Stimulated activated CD8-positive, alpha-beta memory T cell treated with anti-CD3 and anti-CD28 coated beads, Interleukin-7, amount 100 ng/mL, for 1 hour (primary cell): ENCODE measurements at places on chromosomes 5 and 9.

DNA sequence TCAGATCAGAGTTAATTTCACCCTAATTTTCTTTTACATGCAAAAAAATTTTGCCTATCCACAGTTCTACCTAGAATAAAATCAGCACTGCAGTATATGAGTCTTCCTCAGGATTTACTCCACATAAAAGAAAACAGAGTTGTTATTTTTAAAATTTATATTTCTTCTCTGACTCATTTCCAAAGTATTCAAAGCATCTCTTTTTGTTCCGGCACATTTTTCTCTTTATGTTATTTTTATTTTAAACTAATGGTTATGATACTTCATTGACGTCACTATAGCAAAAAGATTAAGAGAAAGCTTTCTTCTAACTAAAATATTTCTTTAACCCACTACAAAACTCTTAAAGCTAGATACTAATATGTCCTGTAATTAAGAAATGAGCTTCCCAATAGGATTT lies 590.4 kb downstream of the PRELID2 start:
- DNase-seq = no peak

DNA sequence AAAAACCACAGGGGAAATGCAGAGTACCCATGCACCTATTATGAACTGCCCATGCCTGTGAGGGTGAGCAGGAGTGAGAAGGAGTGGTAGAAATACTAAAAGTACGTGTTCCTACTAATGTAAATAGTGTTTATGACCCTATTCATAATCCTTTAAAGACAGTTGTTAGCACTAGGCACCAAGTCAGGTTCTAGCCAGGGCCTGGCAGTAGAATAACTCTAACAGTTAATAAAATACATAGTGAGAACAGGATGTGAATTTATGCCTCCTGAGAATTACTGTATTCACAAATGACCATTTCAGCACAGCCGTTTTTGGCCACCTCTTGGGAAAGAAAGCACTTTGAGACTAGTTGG lies 103.2 kb upstream of the TARS1 start:
- no peak for DNase-seq

- no peak for DNase-seq
Observed at GRCh38 chr5:129125819-129126218, 31.3 kb downstream of the ISOC1 start.

DNA sequence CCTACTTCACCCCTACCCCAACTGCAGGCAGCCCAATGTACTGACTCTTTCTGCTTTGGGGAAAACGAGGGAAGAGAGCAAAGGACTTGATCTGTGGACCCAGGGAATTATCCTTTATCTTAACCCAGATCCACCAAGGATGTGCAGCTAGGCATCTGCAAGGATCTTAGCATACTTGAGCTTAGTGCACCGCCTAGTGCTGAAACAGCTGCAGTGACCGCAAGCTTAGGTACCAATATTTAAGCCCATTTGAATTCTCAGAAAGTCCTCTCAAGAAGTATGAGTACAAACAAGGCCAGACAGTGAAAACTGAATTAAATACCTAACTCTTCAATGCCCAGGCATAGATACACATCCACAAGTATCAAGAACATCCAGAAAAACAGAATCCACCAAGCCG lies 576.7 kb upstream of the ADAMTS16 start:
- DNase-seq = no peak

GRCh38 chr5:95908799-95909198 lies 52.9 kb downstream of the ELL2 start:
- no peak for DNase-seq

- no peak for DNase-seq
Observed at GRCh38 chr9:4287886-4288588, 11.8 kb downstream of the GLIS3 start.

- no peak for DNase-seq
Observed at GRCh38 chr5:73673161-73673591, 47.2 kb downstream of the ARHGEF28 start.

DNA sequence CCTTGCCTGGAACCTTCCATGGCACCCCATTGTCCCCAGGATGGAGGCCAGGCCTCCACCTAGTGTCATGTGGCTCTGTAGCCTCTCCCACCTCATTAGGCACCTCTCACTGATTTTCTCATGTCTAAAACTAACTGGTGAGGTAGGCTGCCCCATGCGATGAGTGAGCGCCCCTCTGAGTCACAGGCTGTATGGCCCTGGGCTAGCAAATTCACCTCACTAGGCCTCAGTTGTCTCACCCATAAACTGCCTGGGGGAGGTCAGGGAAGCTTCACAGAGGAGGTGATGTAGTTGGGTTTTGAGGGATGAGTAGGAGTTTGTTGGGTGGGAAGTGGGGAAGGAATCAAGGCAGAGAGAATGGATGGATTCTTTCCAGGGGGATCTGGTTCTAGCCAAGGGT lies 8.8 kb downstream of the RXRA start:
- no peak for DNase-seq

DNA sequence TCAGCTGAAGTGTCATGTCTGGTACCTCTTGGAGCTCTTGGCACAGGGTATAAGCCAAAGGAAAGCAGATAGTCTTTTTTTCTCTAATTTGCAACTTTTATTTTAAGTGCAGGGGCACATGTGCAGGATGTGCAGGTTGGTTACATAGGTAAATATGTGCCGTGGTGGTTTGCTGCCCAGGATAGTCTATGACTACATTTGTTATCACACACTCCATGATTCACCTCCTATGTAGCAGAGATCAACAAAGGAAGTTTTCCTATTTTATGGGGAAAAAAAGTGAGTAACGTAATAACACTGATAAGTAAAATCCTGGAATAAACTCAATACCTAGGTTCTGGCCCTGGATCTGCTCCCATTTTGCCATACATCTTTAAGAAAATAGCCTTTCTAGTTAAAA lies 234.6 kb downstream of the CAAP1 start:
- DNase-seq = no peak

DNA sequence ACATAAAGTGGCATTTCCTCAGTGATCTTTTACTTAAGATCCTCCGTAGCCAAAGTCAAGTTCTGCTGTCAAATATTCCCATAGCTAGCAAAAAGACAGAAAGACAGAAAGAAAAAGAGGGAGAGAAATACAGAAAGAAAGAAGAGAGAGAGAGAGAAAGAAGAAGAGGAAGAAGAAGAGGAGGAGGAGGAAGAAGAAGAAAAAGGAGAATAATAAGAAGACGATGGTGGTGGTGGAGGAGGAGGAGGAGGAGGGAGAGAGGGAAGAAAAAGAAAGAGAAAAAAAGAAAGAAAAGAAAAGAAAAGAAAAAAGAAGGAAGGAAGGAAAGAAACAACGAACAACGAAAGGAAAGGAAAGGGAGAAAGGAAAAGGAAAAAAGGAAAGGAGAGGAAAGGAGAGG lies 54.1 kb downstream of the FAT2 start:
- no peak for DNase-seq

- DNase-seq = no peak
Observed at GRCh38 chr5:174698156-174698555, 26.2 kb upstream of the MSX2 start.

- DNase-seq = no peak
Observed at GRCh38 chr5:927172-928015, 34.7 kb downstream of the TRIP13 start.

GRCh38 chr5:128224336-128224735 lies 140.8 kb downstream of the SLC12A2 start:
- no peak for DNase-seq

DNA sequence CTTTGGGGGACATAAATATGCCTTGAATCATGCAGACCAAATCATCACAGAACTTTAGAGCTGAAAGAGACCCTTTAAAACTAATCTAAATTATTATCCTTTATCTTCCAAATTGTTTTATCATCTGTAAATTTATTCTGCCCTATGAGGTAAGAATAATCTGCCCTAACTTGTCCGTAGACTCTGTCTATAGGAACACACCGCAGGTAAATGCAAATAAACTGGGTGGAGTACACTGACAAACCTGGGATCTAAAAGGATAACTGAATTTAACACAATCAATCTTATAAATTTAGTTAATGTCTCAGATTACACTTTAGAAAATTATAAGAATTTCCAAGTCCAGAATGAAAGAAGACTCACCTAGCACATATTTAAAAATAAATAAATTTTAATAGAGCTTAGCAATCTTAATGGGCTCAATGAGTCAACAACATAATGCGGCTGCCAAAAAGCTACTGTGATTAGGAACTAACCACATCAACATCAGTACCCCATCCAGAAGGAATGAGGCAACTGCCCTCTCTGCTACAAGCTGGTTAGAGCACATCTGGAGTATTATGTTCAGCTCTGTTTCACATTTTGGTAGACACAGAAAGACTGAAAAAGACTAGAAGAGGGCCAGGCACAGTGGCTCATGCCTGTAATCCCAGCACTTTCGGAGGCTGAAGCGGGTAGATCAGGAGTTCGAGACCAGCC lies 5.6 kb downstream of the MEGF9 start:
- DNase-seq = no peak

- no peak for DNase-seq
Observed at GRCh38 chr5:156836846-156837245, 13.2 kb upstream of the PPP1R2B start.

DNA sequence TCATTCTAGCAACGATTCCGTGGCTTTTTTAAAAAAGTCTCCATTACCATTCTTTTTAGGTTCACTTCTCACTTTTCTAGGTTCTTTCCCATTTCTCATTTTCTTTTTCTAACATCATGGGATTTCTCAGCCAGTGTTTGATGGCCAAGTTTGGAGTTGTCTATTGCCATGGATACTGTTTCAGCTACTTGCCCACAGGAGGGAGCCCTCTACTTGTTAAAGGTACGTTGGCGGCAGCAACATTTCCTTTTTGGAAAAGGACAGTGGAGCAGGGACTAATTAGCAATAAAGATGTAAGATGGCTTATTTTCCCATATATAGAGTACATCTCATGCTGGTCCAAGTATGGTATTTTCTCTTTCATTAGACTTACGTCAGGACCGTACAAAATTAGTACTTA lies 2257.5 kb upstream of the C9orf72 start:
- no peak for DNase-seq

DNA sequence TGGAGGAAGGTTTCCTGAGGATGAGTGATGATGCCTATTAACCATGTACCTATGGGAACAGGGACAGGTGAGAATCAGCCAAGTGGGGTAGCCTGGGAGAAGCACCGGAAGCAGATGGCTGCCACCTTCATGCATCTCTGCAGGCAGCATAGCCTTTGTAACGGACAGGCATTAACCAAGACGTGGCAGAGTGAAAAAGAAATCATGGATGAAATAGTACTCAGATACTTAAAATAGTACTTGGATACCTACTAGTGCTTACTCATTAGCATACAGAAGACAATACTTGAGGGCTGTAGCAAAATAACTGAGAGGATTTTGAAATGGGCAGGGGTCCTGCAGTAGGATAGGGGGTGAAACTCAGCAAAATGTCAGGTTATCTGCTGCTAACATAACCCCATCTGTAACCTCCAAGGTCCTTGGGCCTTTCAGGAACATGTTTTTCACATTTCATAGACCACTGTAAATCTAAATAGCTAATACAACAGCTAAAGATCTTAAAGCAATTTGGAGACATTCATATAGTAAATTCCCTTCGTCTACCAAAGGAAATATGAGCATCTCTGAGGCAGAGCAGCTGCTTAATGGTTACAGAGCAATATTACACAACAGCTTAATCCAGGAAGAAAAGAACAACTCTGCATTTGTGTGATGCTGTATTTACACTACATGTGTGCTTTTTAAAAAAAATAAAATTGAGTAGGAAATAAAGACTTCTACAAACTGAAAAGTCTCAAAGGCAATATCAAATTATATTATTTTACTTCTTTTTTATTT lies 154.3 kb downstream of the NFIB start:
- no peak for DNase-seq

DNA sequence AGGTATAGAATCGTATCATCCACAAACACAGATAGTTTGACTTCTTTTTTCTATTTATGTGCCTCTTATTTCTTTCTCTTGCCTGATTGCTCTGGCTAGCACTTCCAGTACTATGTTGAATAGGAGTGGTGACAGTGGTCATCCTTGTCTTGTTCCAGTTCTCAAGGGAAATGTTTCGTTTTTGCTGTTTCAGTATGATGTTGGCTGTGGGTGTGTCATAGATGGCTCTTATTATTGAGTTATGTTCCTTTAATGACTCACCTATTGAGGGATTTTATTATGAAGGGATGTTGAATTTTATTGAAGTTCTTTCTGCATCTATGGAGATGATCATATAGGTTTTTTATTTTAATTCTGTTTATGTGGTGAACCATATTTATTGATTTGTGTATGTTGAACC lies 70.3 kb downstream of the ENC1 start:
- no peak for DNase-seq

DNA sequence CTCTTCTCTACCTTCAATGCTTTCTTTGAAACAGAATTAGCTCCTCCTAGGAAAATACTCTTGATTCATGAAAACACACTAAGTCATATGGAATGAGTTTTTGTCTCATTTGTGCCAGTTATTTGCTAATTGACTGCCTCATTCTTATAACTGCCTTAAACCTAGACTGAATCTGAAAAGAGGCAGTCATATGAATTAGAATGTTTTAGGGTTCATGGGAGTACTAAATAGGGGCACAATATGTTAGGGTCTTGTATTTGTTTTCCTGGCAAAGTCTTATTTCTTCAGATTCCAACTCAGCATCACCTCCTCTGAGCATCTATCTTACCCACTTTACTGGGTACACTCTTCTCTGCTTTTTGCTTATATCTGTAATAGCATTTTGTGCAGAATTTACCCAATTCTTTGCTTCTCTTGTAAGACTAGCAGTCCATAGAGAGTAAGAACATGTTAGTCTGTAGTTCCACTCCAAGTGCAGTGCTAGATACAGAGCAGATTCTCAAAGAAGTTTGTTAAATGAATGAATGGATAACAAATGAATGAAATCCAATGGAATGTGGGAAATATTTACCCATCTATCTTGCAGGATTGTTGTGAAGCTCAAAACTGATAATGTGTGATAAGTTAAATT lies 43.9 kb upstream of the ALDH1A1 start:
- no peak for DNase-seq

GRCh38 chr5:119386596-119387344 lies 31.0 kb downstream of the TNFAIP8 start:
- DNase-seq = no peak

DNA sequence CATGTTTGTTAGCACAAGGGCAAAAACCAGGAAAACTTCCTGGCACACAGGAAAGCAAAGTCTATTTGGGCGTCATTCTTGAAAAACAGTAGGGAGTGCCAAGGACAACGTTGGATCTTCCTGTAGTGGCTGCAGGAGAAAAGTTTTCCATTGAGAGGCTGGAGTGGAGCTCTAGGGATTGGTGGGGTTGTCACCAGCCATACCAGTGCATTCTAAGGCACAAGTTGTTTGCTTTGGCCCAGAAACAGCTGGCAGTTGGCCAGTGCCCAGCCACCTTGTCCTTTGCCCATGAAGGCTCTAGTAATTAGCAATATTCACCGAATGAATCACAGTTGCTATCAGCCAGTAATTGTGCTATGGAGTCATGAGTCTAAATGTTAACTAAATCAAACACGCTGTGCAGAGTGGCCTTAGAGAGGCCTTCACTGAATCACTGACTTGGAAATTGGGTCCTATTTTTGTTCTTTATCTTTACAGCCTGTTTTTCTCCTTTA lies 26.4 kb downstream of the TNFSF15 start:
- DNase-seq = no peak

- DNase-seq = no peak
Observed at GRCh38 chr5:75152860-75153259, 83.8 kb downstream of the ANKRD31 start.

GRCh38 chr5:55220433-55221185 lies 6.5 kb downstream of the MCIDAS start:
- DNase-seq = no peak
